ENCODE measurements at places on chromosomes 7 and 10. TPM values are rescaled to one million over a fixed set of nuclear protein-coding genes. Genes with fewer than 3 reads are reported as not detected.

UCN3 gene
- not detected for polyA plus RNA-seq

LIPF gene
- not detected for polyA plus RNA-seq

SRRM3 gene
- polyA plus RNA-seq, result not detected

HOXA5 gene
- polyA plus RNA-seq, result 0.73 TPM

GRCh38 chr10:122331615-122332446 is 42.7 kb upstream of the PLEKHA1 start:
- peaks cover 13% of the 10 kb centered on the region for H3K27me3 ChIP-seq
- no peaks in the 10 kb centered on the region for H3K4me1 ChIP-seq
- DNase-seq, result no peak
- no peak overlapping the region for H3K4me3 ChIP-seq

DNA sequence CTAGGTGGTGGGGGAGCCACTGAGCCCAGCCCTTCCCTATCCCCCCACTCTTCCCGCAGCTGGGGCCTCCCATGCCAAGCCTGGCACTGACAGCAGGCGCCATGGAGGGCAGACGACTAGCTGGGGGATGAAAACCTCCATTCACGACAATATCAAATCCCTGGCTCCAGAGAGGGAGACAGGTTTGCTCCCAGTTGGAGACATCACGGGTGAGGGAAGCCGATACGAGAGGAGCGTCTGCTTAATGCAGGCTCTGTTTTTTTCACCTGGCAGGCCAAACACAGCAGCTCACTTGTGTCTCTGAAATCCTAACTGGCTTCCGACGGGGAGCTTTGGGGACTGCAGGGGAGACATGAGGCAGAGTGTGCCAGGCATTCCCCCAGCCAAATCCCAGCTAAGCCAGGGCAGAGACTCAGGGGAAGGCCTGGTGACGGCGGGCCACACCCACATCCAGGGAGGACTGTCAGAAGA is 307.4 kb upstream of the ZMIZ1 start:
- peaks cover 10% of the 10 kb centered on the region for H3K4me1 ChIP-seq
- H3K4me3 ChIP-seq, result no peak overlapping the region
- H3K36me3 ChIP-seq, result no peaks in the 10 kb centered on the region
- DNase-seq, result no peak

DNA sequence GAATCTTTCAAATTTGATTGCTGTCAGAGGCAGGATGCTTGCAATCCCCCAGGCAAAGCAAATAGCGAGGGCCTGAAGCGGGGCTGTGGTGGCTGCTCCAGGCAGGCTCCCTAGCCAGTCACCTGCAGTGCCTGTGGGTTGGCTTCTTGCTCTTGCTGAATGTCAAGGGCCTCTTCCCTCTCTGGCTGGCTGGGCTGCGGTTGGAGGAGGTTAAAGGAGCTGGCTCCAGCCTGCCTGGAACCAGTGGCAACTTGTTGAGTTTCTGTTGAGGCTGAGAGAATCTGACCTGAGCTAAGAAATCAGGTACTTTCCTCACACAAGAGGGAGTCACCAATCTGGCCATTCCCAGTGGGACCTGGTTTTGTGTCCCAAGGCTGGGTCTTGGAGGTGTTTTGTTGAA is 134.7 kb downstream of the TMEM178B start:
- no peaks in the 10 kb centered on the region for H3K27me3 ChIP-seq
- DNase-seq, result no peak
- no peaks in the 10 kb centered on the region for H3K36me3 ChIP-seq
- no peak overlapping the region for H3K27ac ChIP-seq

DNA sequence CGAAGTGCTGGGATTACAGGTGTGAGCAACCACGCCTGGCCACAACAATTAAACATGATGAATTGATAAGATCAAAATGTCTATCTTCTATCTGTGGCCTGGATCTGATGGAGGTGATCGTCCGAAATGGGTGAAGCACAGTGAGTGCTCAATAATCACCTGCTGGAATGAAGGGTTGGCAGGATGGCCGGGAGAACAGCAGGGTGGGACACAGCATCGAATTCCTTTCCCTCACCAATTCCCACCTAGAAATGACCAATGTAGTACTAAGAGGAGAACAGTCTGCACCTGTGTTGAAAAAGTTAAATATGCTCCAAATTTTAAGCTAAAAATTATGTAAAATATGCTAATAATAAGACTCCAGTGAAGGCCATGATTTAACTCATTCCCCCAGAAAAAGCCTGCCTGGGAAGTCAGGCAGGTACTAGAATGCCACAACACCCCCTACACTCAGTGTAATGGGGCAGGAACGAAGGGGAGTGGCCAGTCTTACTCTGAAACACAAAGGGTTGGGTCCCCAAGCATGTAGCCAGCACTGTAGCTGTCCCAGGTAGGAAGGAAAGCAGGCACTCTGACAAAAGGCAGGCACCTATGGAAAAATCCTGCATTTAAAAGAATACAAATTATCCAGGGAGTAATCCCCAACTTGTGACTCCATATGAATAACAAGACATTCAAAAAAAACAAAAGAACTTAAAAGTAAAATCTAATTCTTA is 110.3 kb downstream of the VPS41 start:
- no peak overlapping the region for H3K27ac ChIP-seq
- no peak overlapping the region for H3K4me3 ChIP-seq
- no peaks in the 10 kb centered on the region for H3K27me3 ChIP-seq
- DNase-seq, result no peak
- H3K36me3 ChIP-seq, result peaks cover 17% of the 10 kb centered on the region
- H3K4me1 ChIP-seq, result no peaks in the 10 kb centered on the region

- H3K27me3 ChIP-seq, result peaks cover 4% of the 10 kb centered on the region
- no peaks in the 10 kb centered on the region for H3K36me3 ChIP-seq
- H3K27ac ChIP-seq, result no peak overlapping the region
- H3K4me3 ChIP-seq, result no peak overlapping the region
- no peaks in the 10 kb centered on the region for H3K4me1 ChIP-seq
Observed at GRCh38 chr7:24110056-24110455, 173.9 kb upstream of the NPY start.

GRCh38 chr10:18886102-18886501 is 162.5 kb upstream of the MALRD1 start:
- H3K36me3 ChIP-seq, result no peaks in the 10 kb centered on the region
- H3K27ac ChIP-seq, result no peak overlapping the region
- DNase-seq, result no peak
- H3K4me1 ChIP-seq, result no peaks in the 10 kb centered on the region

Data from immature natural killer cell (primary cell).